Stimulated activated CD4-positive, alpha-beta T cell treated with anti-CD3 and anti-CD28 coated beads, Interleukin-1b, Interleukin-23, amount 100 ng/mL, for 24 hours (primary cell): ENCODE measurements at places on chromosomes 13 and 19.

- no peak for DNase-seq
Observed at GRCh38 chr19:2984215-2984528, 6.8 kb downstream of the TLE6 start.

DNA sequence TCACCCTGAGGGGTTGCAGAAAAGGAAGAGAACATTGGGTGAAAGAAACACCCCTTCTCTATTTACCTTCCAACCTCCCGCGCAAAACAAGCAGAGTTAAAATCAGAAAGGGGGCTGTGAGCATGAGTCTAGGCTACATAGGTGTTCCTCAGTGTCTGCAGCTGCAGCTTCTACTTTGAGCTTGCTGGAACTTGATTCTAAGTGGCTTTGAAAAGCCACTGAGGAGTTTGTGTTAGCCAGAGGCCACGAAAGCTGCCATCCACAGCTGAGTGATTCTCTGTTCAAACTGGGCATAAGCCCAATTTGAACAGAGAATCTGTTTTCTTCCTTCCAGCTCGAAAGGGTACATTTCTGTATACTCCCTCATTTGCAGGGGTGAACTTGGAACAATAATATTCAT lies 343.9 kb downstream of the PCDH9 start:
- no peak for DNase-seq

DNA sequence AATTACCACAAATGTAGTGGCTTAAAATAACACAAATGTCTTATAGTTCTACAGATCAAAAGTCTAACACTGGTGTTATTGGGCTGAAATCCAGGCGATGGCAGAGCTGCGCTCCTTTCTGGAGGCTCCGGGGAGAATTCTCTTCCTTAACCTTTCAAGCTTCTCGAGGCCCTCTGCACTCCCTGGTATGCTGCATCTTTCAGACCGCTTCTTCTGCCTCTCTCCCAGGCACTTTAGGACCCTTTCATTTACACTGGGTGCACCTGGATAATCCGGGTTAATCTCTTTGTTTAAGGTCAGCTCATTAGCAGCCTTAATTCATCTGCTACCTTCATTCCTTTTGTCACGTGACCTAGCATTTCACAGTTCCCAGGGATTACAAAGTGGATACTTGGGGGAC lies 211.3 kb upstream of the RFC3 start:
- no peak for DNase-seq

- no peak for DNase-seq
Observed at GRCh38 chr13:32175307-32175706, 139.9 kb downstream of the ZAR1L start.

GRCh38 chr19:46660551-46661019 lies 397 bp downstream of the DACT3 start:
- no peak for DNase-seq

- no peak for DNase-seq
Observed at GRCh38 chr13:93045836-93046235, 180.8 kb upstream of the GPC6 start.

DNA sequence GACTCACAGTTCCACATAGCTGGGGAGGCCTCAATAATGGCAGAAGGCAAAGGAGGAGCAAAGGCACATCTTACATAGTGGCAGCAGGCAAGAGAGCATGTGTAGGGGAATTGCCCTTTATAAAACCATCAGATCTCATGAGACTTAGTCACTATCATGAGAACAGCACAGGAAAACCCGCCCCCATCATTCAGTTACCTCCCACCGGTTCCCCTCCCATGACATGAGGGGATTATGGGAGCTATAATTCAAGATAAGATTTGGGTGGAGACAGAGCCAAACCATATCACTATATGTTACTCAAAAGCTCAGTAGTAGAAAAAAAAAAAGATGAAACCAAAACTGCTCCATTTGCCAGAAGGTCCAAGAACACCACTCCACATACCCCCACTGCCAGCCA lies 58.5 kb downstream of the DNAJC15 start:
- DNase-seq: no peak

- DNase-seq: no peak
Observed at GRCh38 chr13:42777467-42777866, 3.9 kb upstream of the FAM216B start.

- no peak for DNase-seq
Observed at GRCh38 chr19:49339301-49340068, 4.3 kb downstream of the CD37 start.

- no peak for DNase-seq
Observed at GRCh38 chr19:18985257-18985656, 44.2 kb upstream of the HOMER3 start.

DNA sequence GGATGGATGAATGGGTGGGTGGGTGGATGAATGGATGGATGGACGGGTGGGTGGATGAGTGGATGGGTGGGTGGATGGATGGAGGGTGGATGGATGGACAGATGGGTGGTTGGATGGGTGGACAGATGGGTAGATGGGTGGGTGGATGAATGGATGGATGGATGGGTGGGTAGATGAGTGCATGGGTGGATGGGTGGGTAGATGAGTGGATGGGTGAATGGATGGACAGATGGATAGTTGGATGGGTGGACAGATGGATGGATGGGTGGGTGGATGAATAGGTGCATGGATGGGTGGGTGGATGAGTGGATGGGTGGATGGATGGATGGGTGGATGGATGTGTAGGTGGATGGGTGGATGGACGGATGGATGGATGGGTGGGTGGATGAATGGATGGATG lies 17.8 kb downstream of the SHC2 start:
- DNase-seq: no peak

- no peak for DNase-seq
Observed at GRCh38 chr13:20738616-20739015, 35.1 kb downstream of the IL17D start.

- no peak for DNase-seq
Observed at GRCh38 chr13:50393628-50394027, 378.4 kb downstream of the KCNRG start.

DNA sequence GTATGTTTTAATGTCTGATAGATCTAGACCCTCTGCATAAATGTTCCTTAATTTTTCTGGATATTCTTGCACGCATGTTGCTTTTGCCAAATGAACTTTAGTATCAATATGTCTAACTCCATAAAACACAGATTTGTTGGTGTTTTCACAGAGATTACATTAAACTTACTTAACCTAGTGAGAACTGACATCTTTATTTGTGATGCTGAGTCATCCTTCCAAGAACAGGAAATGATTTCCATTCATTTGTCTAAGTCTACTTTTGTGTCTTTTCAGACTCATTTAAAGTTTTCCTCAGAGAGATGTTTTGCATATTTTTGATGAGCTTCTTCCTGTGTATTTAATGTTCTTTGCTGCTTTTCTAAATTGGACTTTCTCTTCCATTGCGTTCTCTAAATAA lies 184.0 kb downstream of the SLC7A1 start:
- no peak for DNase-seq

DNA sequence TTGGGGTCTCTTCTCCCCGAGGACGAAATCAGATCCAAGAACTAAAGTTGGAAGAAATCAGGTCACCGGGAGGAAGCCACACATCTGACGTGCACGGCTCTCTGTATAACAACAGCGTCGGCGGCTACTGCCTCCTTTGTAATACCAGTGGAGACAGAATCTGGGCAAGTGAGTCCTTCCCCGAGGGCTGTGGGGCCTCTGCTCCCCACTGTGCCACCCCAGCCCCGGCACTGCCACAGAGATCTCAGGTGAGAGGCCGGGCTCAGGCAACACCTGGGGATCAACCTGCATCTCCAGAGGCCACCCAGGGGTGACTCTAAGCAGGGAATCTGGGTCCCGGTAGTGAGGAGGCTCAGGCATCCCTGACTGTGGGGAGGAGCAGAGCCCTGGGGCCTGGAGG lies 33.7 kb upstream of the C13orf46 start:
- no peak for DNase-seq

DNA sequence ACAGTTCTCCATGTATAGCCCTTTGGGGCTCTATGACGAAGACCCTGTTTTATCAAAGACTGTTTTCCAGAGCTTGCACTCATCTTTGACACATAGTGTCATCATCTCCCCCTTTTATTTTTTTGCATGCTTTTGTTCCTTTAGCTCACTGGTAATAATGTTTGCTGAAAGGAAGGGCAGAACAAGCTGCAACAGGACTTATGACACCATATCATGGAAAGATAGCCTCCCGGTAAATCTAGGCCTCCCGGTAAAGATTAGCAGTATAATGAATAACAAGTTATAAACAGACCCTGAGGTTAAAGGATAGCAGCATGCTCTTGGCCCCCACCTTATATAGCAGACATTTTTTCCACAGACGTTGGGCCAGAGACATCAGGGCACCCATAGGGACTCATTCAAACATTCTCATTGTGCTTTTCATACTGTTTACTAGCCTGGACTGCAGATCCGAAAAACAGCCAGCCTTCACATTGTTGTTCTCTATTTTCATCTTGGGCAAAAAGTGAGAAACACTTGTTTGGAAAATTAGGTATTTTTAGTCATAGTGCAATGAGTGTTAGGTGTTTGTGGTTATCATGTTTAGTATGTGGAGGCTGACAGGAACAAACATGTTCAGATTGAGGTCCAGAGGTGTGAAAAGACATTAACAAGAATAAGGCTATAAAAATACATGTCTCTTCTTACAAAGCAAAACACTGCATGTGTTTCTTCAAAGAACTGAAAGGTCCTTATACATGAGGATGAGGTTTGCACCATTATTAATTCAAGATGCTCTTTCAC lies 136.9 kb upstream of the SPRY2 start:
- no peak for DNase-seq

GRCh38 chr13:34578471-34578870 lies 363.6 kb upstream of the NBEA start:
- DNase-seq: no peak

- DNase-seq: no peak
Observed at GRCh38 chr13:57635541-57636085, 4.1 kb downstream of the PCDH17 start.

DNA sequence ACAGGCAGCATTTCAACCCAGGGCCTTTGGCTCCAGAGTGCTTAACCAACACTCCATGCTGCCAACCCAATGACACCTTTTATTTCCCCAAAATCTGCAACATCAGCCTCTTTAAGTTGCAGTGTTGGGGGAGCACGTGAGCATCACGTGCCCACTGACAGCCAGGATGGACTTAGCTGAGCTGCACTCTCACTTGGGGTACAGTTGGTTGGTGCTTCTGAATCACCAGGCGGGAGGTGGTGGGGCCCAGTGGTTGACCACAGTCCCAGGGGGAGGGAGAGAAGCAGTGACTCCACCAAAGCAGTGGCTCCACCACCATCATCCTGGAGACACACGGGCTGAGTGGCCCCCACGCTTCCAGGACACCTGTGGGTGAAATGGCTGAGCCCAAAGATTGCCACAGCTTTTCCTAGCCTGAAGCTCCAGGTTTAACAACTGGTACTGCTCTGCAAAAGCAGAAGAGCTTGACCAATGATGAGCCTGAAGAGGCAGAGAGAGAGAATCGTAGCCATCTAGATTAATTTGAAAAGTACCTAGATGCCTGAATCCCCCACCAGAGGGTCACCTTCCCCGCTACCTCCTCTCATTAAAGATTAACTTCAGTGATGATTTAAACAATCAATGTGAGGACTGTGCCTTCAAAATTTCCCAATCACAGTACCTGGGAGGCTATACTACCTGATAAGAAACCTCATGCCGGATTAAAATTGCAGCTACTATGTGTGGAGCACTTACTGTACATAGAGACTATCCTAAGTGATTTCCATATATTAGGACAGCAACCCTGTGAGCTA lies 193.8 kb downstream of the FOXO1 start:
- DNase-seq: no peak

DNA sequence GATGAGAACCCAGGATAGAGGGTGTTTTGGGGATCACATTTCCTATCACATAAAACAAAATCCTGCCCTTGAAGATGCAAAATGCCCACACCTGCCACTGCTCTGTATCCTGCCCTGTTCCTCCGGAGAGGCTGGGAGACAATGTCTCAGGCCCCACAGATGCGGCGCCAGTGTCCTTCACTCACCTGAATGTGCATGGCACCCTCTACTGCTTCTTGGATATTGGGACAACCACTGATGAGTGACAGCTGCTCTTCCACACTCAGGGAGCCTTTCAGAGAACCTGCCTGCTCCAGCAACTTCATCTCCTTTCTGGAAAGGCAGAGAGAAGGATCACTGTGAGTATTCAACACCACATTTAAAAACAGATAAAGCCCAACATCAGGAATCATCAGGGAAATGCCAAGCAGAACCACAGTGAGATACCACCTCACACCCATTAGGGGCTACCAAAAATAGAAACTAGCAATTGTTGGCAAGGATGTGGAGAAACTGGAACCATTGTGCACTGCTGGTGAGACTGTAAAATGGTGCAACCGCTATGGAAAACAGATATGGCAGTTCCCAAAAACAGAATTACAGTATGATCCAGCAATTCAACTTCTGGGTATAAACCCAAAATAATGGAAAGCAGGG lies 36.4 kb downstream of the CRYL1 start:
- DNase-seq: peak; percentile 43

DNA sequence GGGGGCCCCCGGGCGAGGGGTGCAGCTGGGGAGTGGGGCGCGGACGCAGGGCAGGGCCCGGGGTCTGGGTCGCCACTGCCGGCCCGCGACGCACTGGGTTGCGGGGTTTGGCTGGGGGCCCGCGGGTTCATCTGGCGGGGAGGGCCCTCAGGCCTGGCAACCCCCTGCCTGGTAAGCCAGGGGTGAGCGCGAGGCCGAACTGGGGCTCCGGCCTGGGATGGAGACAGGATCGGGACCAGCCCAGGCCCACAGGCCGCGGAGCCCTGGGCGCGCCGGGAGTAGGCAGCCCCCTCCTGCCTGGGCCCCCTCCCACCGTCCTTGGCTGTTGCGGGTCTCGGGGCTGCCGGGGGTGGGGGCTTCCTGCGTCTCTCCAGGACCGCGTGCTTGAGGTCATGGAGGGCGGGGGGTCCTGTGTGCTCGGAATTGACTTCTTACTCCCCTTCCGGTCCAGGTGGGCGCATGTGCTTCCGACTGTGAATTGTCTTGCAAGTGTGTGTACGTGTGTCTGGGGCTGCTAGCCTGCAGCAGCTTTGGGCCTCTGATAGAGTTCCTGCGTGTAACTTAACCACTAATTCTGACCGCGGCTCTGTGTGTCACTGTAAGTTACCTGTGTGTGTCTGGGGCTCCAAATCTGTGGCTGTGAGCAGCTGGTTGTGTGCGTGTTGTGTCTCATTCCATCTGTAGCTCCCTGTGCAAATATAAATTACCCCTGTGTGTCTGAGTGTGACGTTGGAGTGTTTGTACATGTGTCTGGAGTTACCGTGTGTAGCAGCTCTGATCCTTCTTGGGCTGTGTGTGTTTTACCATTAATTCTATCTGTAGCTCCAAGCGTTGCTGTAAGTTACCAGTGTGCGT lies 751 bp downstream of the GRAMD1A start:
- no peak for DNase-seq

DNA sequence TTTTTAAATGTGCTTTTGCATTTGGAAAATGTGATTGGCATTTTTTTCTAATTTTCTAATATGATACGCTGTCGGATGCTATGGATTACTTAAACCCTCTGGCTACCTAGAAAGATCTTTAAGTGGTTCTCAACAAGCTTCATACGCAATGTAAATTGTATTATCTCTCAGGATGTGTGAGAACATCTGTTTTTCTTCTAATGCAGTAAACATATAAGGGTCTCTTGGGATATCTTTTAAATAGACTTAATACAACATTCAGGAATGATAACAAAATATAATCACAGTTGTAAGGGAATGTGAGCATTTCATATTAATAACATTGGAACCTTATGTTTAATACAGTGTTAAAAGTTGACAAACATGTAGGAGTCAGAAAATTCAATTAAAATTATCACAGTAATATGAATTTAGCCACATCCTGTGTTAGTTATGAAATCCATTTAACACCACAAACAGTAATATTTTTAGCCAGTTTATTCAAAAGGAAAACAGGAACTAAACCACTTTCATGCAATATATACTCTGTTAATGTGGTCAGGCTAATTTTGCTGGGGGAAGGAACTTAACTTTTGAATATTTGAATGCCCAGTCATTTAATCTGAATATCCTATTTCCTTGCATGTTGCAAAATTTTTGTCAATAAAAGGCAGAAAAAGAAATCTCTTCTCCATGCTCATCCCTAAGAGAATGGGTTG lies 15.0 kb upstream of the ALOX5AP start:
- no peak for DNase-seq
